Activated CD8-positive, alpha-beta memory T cell treated with anti-CD3 and anti-CD28 coated beads for 48 hours (primary cell): ENCODE measurements at places on chromosomes 7 and 10.

- DNase-seq, result no peak
Observed at GRCh38 chr7:154892459-154892858, 110.5 kb downstream of the PAXIP1 start.

DNA sequence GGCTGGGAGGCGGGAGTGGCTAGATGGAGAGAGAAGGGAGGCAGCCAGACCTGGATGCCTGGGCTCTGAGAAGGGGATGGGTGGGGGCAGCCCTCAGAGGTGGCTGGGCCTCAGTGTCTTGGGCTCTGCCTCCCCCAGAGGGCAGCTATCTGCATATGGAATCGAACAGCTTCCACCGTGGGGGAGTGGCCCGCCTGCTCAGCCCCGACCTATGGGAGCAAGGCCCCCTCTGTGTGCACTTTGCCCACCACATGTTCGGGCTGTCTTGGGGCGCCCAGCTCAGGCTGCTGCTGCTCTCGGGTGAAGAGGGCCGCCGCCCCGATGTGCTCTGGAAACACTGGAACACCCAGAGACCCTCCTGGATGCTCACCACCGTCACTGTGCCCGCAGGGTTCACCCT lies 3.3 kb downstream of the ZAN start:
- no peak for DNase-seq

GRCh38 chr10:123327896-123328295 lies 173.7 kb downstream of the BUB3 start:
- DNase-seq, result no peak

- DNase-seq, result peak; percentile 47
Observed at GRCh38 chr7:116525913-116526861, 1.4 kb downstream of the CAV1 start.

GRCh38 chr7:101535351-101535751 lies 93.7 kb downstream of the MYL10 start:
- DNase-seq, result no peak

- DNase-seq, result no peak
Observed at GRCh38 chr10:4186849-4187540, 402.0 kb upstream of the KLF6 start.

DNA sequence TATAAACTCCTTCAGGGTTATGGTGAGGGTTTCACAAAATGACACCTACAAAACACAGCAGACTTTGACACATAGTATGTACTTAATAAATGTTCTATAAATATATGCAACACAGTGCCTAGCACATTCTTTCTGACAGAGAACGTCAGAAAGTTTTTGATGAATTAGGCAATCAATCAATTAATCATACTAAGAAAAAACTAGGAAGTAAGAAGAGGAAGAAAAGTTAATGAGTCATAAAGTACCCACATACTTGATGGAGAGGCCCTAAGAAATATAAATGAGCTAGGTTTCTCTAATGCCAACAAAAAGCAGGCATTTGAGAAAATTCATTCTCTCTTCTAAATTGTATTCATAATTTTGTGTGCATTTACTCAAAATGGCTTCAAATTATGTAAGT lies 192.7 kb upstream of the VWC2 start:
- DNase-seq, result no peak

DNA sequence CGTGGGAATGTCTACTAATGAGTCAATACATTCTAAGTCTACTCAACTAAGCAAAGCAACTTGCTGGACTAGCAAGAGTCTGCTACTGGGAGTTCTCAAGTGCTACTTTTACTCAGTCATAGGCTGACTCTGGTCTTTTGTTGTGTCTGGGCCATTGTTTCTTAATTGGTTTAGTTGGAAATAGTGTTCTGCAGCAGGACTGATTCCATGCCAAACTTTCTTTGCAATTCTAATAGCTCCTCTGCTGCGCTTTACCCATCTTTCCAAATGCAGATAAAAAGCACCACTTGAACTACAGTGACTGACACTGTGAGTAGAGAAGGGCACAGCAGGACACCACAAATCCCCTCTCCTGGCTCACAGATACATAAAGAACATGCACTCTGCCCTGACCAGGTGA lies 125.7 kb downstream of the CD36 start:
- DNase-seq, result no peak

DNA sequence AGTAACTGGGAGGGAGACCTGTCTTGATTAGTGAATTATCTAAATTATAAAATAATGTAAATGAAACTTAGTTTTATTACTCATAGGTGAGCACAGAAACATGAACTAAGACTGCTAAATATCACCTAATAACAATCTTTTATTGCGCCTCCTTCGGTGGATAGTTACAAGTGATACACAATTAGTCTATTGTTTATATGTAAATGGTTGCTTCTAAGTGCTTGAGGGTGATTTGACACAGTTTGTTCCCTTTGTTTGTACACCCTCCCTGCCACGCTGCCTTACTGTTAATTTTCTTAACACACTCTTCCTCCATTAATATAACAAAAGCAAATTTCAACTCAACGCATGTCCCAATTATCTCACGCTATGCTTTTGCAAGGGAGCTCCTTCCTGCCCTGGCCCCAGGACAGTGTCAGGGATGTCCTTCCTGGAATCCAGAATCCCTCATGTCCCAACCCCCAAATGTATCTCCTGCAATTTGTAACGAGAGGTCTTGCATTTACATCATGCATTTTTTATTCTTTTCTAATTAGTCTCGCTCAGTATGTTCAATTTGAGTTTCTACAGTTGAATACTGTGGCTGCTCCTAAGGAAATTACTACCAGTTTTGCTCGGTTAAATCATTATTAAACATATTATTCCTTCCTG lies 4.2 kb downstream of the NPSR1 start:
- no peak for DNase-seq

- no peak for DNase-seq
Observed at GRCh38 chr10:63390521-63390920, 75.3 kb downstream of the JMJD1C start.

DNA sequence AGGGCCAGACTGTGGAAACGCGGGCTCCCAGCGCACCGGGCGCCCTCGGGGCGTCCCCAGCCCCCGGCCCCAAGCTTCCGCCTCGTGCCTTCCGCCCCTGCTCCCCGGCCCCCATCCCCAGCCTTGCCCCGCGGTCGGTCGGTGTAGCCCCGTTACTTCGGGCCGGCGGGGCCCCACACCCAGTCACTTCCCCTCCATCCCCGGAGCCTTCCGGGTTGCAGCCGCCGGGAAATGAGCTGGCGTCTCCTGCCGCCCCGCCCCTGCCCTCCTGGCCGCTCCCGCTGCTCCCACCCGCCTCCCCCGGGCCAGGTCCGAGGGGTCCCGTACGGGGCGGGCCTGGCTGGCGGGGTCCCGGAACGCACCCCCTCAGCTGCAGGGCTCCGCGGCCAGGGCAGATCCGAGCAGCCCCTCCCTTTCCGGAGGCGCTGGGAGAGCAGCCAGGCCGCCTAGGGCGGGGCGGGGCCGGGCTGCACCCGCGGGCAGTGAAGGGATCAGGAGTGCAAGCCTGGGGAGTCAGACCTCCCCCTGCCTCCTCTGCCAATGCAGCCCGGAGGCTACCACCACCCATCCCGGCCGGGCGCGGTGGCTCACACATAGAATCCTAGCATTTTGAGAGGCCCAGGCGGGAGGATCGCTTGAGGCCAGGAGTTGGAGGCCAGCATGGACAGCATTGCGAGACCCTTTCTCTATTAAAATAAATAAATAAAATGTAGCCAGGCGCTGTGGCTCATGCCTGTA lies 709 bp downstream of the ARPC1B start:
- DNase-seq, result peak; percentile 47

GRCh38 chr10:122671355-122671754 lies 28.3 kb downstream of the C10orf120 start:
- no peak for DNase-seq

DNA sequence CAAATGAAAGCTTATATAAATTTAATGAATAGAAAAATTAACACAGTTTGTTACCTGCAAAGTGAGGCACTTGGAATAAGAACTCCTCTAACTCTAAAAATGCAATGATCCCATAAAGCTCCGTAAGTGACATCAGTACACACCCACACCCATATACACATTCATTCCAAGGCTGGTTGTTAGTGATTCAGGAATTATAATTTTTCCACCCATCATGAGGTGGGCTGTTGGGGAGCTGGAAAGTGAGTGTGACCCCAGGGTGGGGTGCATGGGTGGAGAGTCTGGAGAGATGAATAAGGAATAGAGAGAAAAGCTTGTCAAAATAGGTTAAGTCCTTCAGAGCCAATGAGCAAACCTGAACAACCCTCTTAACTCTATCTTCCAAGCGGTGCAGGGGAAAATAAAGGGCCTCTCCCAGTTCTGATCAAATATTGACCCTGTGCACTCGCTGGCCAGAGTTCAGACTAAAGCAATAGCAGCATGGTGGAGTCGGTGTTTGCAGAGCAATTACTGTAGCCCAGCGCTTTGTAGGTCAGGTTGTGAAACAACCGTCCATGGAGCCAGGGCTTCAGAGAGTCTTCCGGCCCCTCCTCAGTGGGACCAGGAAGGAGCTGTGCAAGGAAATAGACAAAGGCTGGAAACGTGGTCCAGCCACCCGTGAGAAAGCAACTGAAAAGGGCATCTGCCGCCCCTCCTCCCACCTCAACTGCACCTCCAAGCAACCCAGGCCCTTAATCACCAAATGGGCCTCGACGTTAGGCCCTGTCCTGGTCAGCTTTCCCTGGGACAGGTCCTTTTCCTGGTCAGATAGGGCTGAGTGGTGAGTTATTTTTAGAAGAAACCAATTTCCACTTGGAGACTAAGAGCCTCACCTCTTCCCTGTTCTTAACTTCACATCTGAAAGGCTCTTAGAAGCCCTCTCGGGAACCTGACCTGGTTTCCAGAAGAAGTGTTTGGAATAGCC lies 61.2 kb downstream of the SH3PXD2A start:
- no peak for DNase-seq

- DNase-seq, result no peak
Observed at GRCh38 chr10:1186683-1186990, 130.5 kb downstream of the WDR37 start.

GRCh38 chr10:5587151-5588079 lies 62.7 kb downstream of the CALML3 start:
- no peak for DNase-seq

DNA sequence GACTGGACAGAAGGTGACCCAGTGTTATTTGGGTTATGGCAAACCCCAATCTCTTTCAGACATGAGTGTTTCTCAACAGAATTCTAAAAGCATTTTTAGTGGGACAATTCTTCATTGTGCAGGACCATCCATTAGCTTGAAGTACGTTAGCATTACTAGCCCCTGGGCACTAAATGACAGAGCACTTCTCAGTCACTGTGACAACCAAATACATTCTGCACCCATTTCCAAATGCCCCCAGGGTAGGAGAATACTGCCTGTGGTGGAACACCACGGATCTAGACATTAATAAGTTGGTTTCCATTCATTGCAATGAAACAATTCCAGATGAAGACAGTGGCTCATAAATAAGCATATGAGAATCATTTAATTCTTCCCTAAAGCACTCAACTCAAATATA lies 102.4 kb upstream of the FRMD4A start:
- DNase-seq, result no peak

GRCh38 chr10:59688921-59689351 lies 20.7 kb downstream of the SLC16A9 start:
- no peak for DNase-seq

GRCh38 chr7:24899905-24900304 lies 80.1 kb downstream of the OSBPL3 start:
- DNase-seq, result no peak

GRCh38 chr10:131933016-131933695 lies 32.3 kb downstream of the PPP2R2D start:
- no peak for DNase-seq

- DNase-seq, result no peak
Observed at GRCh38 chr7:46900312-46901263, 681.3 kb downstream of the TNS3 start.

DNA sequence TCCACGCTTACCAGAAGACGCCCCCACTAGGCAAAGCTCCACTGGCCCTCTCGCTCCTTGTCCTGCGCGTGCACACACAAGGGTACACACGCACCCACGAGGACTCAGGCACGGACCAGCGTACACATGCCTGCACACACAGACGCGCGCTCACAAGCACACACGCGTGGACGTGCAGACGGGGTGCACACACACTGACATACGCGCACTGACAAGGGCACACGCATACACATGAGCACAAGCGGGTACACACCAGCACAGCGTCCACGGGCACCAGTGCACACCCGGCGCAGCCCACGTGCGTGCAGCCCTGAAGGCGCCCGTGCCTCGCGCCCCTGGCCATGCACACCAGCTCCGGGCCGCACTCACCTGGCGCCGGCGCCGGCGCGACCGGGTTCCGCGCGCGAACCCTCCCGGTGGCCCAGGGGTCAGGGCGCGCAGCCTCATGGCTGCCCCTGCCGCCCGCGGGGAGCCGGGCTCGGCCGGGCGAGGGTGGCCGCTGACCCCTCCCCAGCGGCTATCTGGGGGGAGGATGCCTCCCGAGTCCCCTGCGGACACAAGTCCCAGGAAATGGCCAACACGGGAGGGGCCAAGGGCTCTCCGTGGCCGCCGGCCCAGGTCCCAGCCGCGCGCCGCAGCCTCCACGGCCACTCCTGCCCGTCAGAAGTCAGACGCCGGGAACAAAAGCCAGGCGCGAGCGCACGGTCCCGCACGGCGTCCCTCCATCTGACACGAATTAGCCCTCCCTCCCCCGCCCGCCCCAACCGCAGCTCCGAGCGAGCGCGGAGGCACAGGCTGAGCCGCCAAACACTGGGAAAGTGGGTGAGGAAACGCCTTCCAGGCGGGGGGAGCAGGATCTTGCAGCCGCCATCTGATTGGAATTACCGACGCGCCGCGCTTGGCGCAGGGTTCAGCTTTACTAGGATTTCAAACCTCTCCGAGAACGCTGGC lies 45.0 kb downstream of the TNS3 start:
- no peak for DNase-seq

DNA sequence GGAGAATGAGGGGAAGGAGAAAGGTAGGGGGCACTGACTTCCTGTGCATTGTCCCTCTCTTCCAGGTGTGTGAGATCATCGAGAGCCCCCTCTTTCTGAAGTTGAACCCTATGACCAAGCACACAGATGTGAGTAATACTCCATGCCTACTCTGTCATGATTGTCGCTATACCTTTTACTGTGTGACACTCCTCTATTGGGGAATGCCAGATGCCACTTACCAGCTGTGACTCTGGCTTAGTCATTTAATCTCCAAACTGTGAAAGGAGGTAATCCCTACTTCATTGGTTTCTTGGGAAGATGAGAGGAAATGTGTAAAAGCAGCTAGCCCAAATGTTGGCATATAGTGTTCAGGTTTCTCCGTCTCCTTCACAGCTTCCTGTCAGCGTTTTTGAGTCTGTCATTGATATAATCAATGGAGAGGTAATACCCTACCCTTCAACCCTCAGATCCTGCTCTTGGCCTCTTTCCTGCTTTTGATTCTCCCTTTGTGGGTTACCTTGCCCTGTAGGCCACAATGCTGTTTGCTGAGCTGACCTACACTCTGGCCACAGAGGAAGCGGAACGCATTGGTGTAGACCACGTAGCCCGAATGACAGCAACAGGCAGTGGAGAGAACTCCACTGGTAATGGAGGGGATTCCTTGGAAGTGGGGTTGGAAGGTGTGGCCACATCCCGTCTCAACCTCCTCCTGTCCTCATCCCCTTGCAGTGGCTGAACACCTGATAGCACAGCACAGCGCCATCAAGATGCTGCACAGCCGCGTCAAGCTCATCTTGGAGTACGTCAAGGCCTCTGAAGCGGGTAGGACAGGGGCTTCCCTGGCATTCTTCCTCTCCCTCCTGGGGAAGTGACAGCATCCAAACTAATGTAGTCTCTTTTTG lies 2.0 kb downstream of the COPS6 start:
- DNase-seq, result no peak

- no peak for DNase-seq
Observed at GRCh38 chr7:781936-782529, 50.2 kb upstream of the SUN1 start.

GRCh38 chr7:90772410-90772809 lies 176.3 kb downstream of the CDK14 start:
- DNase-seq, result no peak

GRCh38 chr10:59922907-59923306 lies 16.6 kb upstream of the CCDC6 start:
- no peak for DNase-seq

GRCh38 chr10:97115846-97116245 lies 69.9 kb downstream of the SLIT1 start:
- DNase-seq, result no peak
